ENCODE measurements at places on chromosomes 1 and 21.

- no peak for DNase-seq
These were observed 50.6 kb downstream of the LRRC8B start for GRCh38 chr1:89575207-89575606.

DNA sequence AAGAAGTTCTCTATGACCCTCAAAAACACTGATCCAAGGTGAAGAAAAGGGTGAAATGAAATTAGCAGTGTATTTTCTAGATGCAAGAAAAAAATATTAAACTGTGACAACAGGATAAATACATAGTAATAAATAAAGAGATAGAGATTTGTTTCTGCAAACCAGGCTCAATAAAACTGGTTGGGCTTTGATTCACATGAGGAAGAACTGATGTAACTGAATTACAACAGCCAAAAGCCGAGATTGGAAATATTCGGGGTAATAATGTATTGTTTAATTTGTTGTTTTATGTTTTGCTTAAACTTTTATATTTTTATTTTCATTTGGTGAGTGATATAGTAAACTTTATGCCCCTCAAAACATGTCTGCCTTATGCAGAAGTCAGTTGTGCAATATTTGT is 285.0 kb downstream of the BRINP3 start:
- DNase-seq = no peak

GRCh38 chr1:182670032-182670749 is 14.2 kb downstream of the RGS8 start:
- DNase-seq = no peak

GRCh38 chr1:13543451-13544220 is 29.8 kb upstream of the LRRC38 start:
- DNase-seq = no peak

DNA sequence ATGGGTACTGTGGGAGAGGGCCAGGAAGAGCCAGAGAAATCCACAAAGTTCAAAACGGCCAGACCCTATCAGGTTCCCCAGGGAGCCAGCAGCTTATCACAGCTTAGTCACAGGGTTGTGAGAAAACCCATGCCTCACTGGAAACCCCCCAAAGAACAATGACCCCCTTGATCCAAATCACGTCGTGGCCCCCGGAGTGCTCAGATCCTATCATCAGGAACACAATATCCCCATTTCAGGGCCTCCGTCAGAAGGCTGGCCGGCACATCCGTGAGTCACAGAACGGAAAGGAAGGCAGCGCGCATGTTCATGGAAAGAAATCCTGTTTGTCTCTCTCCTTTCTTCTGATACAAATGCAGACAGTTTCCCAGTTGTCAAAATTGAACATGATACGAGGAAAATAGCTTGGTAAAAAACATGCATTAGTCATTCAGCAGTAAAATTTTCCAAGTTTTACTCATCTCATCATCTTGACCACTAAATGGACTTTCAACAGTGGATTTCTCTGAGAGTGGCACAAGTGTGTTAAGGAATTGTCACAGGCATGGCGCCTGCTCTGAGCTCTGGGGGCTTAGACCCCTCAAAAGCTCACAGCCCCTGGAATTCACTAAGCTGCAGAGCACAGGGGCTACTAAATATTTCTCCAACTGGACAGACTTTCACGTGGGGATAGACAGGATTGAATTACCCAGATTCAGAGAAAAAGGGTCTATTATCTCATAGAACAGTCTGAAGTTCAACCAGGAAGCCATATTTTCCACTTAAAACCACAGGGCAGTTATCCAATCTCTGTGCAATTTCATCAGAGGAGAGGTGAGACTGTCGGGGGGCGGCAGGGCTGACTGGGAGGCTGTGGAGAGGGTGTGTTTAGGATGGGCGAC is 124.8 kb downstream of the RIPK4 start:
- DNase-seq = no peak

DNA sequence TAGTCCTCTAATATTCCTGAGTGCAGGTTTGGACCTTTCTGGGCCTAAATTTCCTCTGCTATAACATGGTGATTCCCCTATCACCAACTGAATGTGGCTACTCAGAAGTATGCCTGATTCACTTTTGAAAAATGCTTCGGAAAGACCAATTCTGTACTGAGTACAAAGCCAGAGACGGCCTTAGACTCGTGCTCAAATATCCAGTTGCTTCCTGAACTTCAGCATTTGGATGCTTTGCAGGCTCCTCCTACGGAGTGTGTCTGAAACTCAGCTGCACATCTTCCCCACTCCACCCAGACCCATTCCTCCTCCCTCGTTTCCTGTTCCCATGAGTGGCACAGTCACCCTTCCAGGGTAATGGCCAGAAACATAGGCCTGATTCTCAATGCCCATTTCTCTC is 98.4 kb upstream of the GADD45A start:
- DNase-seq = no peak

DNA sequence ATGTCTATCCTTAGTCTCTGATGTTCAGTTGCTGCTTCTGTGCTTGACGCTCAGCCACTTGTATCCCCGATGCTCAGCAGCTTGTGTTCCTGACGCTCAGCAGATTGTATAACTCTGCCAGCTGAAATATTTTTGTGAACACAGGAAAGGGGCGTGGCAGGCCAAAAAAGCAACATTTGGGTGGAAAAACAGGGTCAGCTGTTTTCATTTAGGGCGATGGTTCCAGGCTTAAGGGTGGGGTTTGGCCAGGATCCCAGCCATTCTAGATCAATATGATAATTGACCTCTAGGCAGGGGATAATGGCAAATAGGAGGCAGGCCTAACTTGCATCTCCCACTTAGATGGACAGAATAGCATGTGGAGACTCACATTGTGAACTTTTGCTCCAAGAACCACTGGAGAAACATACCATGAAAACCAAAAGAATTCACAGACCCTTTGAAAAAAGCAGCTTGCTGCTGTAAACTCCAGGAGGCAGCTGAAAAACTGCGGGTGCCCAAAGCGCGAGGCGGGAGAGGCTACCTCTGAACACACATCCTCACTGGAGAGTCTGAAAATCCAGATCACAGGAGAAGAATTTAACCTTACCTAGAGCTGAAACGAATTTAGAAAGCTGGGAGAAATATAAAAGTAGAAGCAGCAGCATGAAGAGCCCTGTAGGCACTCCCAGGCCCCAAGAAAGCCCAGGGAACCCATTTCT is 58.3 kb downstream of the ZNF648 start:
- DNase-seq = no peak

Measured in hematopoietic multipotent progenitor cell treated with erythropoietin and hydrocortisone succinate and interleukin-3 and kit ligand, for 17 days (in vitro differentiated cells).